HCT116 (cell line): ENCODE measurements at places on chromosomes 5 and 9.

DNA sequence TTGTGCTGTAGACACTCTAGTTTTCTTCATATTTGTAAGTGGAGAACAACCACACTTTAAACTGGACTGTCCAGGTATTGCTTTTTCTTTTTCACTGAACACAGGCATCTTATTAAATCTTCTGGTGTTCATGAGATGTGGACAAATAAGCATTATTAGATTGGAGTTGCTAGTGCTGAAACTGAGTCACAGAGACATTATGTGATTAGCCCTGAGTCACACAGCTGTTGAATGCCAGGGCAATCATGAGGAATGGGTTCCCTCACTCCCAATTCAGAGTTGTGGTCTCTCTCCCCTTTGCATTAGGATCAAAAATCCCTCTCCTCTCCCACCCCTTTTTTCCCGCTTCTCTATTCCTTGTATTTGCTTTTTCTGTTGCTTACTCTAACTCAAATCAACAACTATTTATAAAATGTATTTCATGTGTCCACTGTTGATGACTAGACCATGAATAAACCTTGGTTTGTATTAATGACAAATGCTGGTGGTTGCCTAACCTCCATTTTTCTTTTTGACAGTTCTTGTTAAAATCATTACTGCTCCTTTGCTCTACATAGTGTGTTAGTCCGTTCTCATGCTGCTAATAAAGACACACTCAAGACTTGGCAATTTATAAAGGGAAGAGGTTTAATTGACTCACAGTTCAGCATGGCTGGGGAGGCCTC lies 738.2 kb downstream of the BRINP1 start:
- no peak for DNase-seq

DNA sequence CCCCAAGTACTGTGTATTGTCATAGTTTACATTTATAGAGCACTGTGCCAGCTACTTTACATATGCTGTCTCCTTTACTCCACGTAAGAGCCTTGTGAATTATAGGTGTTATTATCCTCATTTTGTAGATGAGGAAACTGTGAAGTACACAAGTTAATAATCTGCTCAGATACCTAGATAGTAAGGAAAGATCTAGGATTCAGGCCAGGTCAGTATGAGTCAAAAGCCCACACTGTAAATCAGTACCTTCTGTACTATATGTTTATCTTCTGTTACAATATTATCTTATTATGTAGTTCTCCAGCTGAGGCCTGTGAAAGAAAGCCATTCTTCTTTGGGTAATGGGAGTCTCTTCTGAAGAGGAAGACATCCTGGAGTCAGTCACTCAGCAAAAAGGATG lies 72.4 kb upstream of the TLX3 start:
- DNase-seq, result no peak

DNA sequence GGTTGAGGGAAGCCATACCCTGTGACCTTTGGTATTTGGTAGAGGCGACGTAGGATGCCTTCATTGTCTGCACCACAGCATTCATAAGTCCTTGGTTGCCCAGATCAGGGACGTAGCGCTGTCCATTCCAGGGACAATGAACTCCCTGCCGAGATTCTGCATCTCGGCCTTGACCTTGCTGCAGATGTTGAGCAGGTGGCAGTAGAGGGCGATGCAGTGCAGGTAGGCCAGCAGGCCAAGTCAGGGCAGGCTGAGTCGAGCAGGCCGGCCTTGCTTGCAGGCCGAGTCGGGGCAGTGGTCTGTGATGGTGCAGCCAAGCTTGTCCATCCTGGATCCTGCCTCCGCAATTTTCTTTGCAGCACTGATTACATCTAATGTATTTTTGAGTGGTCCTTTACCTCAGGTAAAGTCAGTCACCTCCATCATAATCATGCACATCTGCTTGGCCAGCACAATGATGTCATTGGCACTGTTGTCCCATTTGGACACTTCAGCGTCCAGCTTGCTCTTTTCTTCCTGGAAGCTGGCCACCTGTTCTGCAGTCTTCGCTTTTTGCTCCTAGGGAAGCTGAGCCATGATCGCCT lies 93.4 kb upstream of the CCDC112 start:
- no peak for DNase-seq

DNA sequence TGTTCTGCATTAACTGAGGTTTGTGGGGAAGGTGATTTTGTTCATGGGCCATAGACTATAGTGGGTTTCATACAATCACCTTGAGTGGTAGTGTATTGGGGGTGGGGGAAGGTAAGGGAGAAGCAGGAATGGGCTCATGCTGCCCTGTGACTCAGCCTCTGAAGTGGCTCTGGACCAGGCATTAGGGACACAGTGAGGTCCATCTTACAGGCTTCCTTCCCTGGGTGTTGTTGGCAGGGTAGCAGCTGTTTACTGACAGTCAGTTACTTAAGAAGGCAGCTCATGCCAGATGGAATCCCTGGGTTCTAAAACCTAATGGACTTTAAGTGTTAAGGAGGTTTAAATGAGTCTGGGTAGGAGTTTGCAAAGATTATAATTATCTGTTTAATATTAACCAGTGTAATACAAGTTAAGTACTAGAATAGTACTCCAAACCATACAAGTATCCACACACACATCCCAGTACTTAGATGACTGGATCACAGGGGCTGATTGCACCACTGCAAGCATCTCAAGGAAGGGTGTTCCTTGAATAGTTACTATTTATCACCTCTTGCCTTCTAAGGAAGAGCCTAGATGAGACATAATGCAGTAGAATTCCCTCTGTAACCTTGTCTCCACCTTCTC lies 59.3 kb downstream of the CAST start:
- no peak for DNase-seq

DNA sequence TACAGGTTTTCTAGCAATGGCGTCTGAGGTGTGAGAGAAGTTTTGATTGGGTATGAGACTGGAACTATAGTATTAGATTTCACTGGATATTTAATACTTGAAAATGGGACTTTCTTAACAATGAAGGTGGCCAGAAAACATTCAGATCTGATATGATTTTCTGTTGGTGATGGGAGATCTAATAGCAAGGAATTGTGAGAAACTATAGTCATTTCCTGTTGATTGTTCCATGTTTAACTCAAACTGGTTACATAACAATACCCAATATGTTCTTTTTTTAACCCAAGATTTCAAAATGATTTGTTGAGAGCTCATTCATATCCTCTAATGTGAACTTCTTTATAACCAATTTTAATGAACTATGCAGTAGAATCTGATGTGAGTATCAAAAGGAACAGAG lies 793.2 kb upstream of the RGMB start:
- DNase-seq, result no peak

DNA sequence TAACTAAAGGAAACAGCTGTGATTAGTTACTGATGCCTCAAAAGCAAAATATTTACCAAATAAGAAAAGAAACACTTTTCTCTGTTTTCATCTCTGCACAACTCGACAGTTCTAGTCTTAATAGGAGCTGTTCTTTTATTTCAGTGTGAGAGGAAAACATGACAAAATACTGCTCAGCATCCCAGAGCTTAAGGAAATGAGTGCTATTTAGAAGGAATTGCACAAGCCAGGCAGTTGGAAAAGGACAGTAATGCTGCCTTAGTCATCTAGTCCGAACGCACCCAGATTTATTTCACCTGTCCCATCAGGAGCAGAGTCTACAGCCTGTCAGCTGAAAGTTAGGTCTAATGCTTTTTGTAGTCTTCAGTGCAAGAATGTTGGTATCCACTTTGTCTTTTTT lies 12.3 kb downstream of the ZCCHC9 start:
- DNase-seq, result no peak

DNA sequence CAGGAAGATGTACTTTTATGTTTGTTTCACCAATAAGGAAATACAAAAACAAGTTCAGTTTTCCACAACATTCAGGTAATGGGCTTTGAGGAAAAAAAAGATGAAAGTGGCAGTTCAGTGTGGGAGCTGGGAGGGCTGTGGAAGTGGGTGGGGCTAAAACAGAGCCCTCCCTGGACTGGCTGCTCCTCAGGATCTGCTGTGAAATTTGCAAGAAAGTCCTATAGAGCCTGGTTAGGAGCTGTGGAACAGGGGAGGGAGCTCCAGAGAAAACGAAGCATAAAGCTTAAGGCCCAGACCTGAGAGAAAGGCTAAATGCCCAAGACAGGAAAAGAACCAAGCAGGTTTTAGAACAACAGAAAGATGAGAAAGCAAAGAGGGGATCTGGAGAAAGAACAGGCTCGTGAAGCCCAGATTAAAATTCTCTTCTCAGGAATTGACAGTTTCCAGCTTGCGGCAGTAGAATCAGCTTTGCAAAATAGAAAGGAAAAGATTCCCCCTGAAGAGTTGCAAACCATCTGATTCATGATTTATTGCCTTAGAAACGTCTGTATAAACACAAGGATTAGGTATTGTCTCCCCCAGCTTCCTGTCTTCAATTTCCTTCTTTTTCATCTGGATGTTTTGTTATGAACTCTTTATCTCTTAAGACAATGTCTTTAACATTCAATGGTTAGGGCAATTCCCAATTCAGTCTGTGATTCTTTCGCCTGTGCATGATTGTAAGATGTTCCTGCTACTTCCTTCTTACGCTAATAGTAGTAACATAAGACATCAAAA lies 26.3 kb upstream of the CRHBP start:
- no peak for DNase-seq

DNA sequence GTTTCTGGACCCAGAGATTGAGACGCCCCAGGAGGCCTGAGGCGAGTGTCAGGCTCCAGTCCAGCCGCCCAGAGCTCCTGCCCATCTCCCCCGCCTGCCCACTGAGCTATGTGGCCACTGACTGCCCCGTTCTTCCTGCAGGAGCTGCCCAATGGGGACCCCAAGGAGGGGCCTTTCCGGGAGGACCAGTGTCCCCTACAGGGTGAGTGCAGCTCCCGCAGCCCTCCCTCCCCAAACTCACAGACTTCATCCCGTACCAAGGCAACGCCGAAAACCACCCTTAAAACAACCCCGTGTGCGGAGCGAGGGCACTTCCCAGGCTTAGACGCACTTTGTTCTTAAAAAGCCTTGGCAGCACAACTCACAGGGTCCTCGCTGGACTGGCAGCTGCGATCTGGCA lies 23.4 kb downstream of the NKD2 start:
- no peak for DNase-seq

GRCh38 chr5:176878463-176878862 lies 20.7 kb downstream of the HK3 start:
- no peak for DNase-seq

DNA sequence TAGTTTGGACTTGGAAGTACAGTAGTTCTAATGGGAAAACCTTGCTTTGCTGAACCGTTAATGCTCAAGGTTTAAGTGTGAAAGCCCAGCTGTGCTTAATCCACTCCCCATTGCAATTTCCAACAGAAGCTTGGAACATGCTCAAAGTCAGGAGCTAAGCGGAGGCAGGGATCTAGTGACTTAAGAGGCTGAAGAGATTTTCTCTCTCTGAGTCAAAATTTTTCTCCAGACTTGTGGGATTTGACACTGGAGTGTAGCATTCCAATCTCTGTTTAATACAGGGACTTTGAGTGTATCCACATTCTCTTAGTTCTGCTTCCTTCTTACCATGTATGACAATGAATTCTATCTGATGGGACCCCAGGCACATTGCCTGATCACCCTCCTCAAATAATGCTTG lies 471.8 kb downstream of the KIF4B start:
- no peak for DNase-seq

- DNase-seq, result no peak
Observed at GRCh38 chr5:126536874-126537273, 58.1 kb downstream of the ALDH7A1 start.

GRCh38 chr9:129653823-129654553 lies 11.5 kb upstream of the PRRX2 start:
- DNase-seq, result no peak

- DNase-seq, result no peak
Observed at GRCh38 chr9:111803924-111804323, 9.2 kb upstream of the SHOC1 start.

- no peak for DNase-seq
Observed at GRCh38 chr9:3939820-3940219, 360.0 kb downstream of the GLIS3 start.

GRCh38 chr5:172833686-172834414 lies at the start of gene ERGIC1:
Gene ERGIC1, plus strand, starts transcription at chr5:172834251. Its CDS starts 163 bp downstream, at chr5:172834414.
- DNase-seq, result peak; percentile 39

- no peak for DNase-seq
Observed at GRCh38 chr9:121138973-121139372, 62.7 kb downstream of the RAB14 start.

GRCh38 chr9:36798350-36799065 lies 225.8 kb downstream of the MELK start:
- no peak for DNase-seq

DNA sequence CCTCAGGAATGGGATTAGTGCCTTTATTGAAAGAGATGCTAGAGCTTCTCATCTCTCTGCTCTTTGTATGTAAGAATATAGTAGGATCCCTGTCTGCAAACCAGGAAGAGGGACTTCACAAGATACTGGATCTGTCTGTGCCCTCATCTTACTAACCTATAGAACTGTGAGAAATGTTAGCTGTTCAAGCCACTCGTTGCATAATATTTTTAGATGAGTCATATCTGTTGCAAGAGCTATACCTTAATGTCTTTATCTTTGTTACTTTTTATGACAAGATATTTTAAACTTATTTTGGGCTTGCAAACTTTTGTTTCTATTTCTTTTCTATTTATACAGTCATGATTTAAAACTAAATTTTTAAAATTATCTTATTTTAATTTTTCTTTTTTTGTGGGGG lies 1296.8 kb upstream of the CDH6 start:
- DNase-seq, result no peak

- no peak for DNase-seq
Observed at GRCh38 chr9:84303061-84303460, 37.5 kb downstream of the SLC28A3 start.

DNA sequence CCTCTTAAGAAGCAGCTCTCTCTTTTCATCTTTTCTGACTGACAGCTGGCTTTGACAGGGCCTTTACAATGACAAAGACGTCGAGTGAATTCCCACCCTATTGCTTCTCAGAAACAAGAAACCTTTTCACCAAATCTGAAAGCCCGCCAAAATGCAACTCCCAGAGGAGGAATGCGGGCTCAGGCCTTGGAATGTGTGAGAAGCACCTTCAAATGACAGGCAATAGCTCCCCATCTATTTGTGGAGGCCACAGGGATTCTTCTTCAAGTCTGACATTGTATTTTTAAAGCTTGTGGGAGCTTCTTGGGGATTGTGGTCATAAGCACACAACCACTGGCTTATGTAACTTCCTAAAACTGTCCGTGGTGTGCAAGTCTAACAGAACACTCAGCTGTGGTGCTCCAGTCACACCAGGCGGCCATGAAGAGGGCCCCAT lies 72.7 kb downstream of the DPYSL3 start:
- no peak for DNase-seq

DNA sequence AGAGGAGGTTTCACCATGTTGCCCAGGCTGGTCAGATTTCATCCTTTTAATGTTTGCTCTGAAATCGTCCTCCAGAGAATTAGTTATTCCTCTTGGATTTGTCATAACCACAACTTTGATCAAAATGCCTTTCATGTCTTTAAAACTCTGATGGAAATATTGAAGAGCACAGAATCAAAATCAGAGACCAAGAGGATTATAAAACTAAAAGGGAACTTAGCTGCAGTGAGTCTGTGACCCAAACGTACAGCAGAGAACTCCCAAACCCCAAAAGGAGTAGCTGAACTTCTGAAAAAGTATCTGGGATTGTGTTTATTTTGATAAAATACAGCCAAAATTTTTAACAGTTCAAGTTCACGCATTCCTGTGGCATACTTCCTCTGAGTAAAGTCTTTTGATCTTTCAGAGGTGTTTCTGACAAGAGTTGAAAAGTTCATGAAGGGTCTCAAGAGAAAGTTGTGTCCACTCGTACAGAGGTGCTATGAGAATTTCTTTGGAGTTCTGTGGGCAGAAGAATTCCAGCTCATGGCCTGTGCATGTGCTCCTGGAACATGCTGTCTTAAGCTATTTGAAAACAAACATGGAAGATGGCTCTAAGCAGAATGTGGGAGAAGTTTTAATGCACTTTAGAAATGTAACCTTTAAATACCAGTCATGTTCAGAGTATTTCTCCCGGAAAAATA lies 124.0 kb downstream of the ESM1 start:
- no peak for DNase-seq

- DNase-seq, result no peak
Observed at GRCh38 chr9:78149702-78150291, 86.1 kb upstream of the CEP78 start.
